ENCODE measurements at places on chromosomes 5 and 9. TPM values are rescaled to one million over a fixed set of nuclear protein-coding genes. Genes with fewer than 3 reads are reported as not detected.

The SMIM33 gene
- 0.54 TPM for total RNA-seq

DNA sequence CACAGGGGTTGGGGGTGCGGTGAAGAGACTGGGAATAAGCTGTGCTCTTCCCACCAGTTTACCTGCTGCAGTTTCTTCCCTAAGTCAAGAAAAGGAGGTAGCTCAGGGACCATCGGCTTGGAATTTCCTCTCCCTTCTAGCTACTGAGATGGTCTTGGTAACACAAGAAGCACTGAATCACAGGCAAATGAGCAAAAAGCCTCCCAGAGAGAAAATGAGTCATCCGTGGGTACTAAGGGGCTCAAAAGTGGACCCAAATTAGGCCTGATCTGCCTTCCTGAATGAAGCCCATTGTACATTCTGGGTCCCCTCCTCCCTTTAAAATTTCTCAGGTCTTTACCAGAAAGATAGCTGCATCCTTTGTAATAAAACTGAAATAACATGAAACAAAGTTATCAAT lies 49.9 kb downstream of the PTPN3 start:
- DNase-seq: no peak

The N4BP3 gene
- total RNA-seq: 2.5 TPM

The PCDHGA7 gene
- total RNA-seq: not detected

The PCDHA7 gene
- not detected for total RNA-seq

The TUSC1 gene
- not detected for total RNA-seq

The OTP gene
- total RNA-seq: not detected

DNA sequence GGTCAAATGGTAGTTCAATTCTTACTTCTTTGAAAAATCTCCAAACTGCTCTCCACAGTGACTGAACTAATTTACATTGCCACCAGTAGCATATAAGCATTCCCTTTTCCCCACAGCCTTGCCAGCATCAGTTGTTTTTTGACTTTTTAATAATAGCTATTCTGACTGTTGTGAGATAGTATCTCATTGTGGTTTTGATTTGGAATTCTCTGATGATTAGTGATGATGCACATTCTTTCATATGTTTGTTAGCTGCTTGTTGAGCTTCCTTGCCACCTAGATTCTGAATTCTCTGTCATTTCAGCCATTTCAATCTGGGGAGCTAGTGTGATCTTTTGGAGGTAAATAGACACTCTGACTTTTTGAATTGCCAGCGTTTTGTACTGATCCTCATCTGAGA lies 24.0 kb downstream of the CDK20 start:
- no peak for DNase-seq

- DNase-seq: no peak
Observed at GRCh38 chr5:103346162-103346748, 87.7 kb downstream of the MACIR start.

GRCh38 chr5:163508753-163509152 lies 3.3 kb downstream of the MAT2B start:
- no peak for DNase-seq

DNA sequence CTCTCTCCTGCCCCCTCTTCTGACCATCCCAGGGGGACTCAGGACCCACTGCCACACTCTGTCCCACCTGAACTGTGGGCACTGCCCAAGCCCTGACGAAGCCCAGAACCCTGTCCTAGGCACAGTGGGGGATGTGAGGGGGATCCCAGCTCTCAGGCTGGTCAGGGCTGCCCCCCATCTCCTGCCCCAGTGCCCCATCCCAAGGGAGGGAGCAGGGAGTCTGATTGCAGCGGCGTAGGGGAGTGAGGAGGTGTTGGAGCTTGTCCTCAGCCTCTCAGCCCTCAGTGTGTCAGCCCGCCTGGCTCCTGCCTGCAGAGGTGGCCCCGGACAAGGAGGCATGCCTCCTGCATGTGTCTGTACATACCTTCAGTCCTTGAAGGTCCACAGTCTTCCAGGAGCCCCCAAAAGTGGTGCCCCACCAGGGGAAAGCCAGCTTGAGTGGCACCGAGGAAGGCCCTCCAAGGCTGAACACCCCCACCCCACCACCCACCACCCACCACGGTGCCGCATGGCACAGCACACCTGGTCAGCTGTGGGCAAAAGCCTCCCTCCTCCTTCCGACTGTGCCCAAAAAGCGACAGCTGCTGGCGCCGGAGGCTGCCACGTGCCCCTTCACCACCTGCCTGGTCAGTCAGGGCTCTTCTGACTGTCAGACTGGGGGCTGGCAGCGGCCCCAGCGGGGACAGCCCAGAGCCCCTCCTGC lies 930 bp downstream of the SARDH start:
- DNase-seq: no peak

- no peak for DNase-seq
Observed at GRCh38 chr5:121640298-121640697, 211.4 kb upstream of the FTMT start.

DNA sequence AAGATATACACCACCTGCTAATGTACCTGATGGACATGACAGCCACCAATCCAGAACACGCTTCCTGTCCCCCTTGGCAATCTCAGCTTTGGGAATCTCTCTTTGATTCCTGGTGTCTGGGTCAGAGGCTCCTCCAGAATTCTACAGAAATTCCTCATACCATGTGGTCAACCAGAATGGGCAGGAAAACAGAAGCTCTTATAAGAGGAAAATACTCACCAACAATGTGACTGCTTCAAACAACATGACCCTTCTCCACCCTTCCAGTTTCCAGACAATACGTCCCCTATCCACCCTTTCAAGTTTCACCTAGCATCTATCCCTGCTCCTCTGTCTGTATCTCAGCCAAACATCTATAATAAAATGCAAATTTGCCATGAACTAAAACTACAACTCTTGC lies 247.2 kb downstream of the DENND1A start:
- DNase-seq: no peak

DNA sequence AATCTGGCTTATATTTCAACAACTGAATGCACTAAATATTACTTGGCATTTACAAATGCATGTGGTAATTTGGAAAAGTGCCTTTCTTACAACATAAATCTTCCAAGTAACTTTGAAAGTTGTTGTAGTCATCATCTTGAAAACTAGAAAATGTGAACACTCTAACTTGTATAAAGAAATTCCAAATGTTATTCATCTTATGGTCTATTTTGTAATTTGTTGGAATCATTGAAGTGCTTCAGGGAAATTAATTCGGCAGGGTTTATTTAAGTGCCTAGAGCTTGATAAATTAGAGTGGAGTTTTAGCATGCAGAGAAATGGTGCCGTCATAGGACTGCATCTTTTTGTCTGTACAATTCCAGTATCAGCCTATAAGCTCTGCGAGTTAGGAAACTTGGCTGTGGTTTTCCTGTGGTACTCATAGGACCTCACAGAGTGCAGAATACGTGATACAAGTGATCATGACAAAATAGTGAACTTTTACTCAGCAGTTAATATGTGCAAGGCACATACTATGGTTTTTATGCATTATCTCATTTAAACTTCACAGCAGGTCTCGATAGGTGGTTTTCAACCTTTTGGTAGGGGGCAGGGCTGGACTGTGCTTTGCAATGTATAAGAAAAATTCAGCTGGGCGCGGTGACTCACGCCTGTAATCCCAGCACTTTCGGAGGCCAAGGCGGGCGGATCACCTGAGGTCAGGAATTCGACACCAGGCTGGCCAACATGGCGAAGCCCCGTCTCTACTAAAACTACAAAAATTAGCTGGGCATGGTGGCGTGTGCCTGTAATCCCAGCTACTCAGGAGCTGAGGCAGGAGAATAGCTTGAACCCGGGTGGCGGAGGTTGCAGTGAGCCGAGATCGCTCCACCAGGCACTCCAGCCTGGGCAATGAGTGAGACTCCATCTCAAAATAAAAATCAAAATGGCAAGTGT lies 79.6 kb downstream of the RAI14 start:
- no peak for DNase-seq

DNA sequence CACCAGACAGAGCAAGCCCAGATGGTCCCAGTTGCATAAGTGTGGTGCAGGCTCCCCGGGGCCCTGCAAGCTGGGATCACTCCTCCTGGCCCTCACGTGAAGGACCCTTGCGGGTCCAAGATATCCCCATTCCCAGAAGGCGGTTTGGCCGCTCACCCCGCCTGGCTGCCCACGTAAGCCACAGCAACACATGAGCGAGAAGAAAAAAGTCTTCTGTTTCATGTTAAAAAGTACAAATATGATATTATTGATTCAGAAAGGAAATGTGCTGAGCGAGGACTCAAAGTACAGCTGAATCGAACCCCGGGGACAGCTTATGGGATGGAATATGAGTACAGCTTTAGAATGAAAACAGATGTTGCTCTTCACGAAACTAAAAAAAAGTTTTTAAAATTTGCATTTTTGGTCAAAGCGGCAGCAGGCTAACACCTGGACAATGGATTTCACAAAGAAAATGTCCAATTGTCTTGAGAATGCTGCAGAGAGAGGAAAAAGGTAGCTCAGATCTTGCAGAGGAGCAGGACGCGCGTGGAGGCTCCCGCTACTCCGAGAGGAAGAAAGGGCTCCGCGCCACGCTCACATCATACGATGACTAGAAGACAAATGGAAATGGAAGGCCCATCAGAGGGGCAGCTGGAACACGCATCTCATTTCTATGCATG lies 427.6 kb downstream of the IRX1 start:
- DNase-seq: no peak

DNA sequence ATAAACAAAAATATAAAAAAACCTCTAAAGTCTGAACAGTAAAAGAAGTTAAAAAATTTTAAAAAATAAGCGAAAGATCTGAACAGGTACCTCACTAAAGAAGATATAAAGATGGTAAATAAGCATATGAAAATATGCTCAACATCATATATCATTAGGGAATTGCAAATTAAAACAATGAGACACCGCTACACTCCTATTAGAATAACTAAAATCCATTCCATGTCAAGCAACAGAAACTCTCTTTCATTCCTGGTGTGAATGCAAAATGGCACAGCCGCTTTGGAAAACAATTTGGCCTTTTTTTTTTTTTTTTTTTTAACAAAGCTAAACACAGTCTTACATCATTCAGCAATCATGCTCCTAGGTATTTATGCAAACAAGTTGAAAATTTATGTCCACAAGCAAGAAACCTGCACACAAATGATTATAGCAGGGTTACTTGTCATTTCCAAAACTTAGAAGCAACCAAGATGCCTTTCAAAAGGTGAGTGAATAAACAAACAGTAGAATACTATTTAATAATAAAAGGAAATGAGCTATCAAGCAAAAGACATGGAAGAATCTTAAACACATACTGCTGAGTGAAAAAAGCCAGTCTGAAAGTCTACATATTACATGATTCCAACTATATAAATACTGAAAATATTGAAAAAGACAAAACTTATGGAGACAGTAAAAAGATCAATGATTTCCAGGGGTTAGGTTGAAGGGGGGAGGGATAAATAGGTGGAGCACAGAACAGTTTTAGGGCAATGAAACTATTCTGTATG lies 22.1 kb downstream of the ANXA1 start:
- no peak for DNase-seq

GRCh38 chr5:91532281-91532680 lies 149.2 kb upstream of the ARRDC3 start:
- DNase-seq: no peak

Measured in CD4-positive, CD25-positive, alpha-beta regulatory T cell (primary cell).